ENCODE measurements at places on chromosomes 11 and 22.

DNA sequence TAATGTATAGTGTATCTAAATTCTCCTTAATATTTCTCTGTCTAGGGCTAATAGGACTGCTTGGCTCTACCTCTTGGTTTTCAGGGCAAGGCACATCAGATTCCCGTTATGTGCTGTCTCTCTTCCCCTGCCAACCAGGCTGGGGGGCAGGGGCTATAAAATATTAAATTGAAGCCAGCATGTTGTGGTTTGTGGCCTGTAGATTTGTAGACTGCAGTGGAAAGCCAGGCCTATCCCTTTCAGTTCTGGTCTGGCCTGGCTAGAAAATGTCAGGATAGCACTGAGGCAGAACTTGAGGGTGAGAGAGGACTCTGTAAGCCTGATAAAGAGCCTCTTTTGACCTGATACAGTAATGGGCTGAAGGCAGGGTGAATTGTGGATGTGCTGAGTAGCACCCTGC, 14.4 kb upstream of the GRK2 start:
- no peak for DNase-seq

GRCh38 chr22:23233084-23233531, 52.8 kb downstream of the BCR start:
- no peak for DNase-seq

- no peak for DNase-seq
Measured at GRCh38 chr11:34926831-34927132, 10.4 kb downstream of the PDHX start.

- DNase-seq = no peak
Measured at GRCh38 chr11:85105868-85106267, 521.3 kb downstream of the DLG2 start.

- no peak for DNase-seq
Measured at GRCh38 chr11:133726542-133726941, 118.8 kb downstream of the SPATA19 start.

- no peak for DNase-seq
Measured at GRCh38 chr11:132307309-132308020, 937.0 kb downstream of the NTM start.

GRCh38 chr11:134450186-134450585, 38.1 kb upstream of the B3GAT1 start:
- DNase-seq = no peak

DNA sequence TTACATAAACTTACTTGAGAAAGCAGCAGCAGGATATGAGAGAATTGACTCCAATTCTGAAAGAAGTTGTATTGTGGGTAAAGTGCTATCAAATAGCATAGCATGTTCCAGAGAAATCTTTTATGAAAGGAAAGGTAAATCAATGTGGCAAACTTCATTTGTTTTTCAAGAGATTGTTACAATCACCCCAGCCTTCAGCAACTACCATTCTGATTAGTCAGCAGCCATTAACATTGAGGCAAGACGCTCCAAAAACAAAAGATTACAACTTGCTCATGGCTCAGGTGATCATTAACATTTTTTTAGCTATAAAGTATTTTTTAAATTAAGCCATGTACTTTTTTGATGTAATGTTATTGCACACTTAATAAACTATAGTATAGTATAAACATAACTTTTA, 357.2 kb downstream of the TMEM135 start:
- no peak for DNase-seq

- DNase-seq = no peak
Measured at GRCh38 chr11:71499125-71499524, 27.9 kb upstream of the KRTAP5-7 start.

GRCh38 chr11:68038226-68038717, 553 bp upstream of the TCIRG1 start:
- no peak for DNase-seq

- DNase-seq = no peak
Measured at GRCh38 chr22:44380756-44381486, 68.2 kb upstream of the SHISAL1 start.

DNA sequence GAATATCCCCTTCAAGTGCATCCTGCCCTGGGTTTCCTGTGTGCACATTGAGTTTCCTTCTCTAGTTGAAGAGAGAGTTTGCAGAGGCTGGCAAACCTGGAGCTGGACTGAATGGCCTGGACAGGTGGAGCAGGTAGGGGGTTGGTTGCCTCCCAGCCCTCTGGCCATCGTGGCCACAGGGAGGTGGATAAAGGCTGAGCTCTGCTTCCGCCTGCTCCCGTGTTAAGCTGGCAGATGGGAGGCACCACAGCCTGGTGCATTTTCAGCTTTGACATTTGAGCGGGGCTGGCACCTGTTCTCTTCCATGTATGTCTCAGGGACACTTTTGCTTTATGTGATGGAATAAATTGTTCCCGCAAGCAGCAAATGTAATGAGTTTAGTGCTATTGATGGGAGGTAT, 11.1 kb downstream of the MICAL2 start:
- DNase-seq = no peak

DNA sequence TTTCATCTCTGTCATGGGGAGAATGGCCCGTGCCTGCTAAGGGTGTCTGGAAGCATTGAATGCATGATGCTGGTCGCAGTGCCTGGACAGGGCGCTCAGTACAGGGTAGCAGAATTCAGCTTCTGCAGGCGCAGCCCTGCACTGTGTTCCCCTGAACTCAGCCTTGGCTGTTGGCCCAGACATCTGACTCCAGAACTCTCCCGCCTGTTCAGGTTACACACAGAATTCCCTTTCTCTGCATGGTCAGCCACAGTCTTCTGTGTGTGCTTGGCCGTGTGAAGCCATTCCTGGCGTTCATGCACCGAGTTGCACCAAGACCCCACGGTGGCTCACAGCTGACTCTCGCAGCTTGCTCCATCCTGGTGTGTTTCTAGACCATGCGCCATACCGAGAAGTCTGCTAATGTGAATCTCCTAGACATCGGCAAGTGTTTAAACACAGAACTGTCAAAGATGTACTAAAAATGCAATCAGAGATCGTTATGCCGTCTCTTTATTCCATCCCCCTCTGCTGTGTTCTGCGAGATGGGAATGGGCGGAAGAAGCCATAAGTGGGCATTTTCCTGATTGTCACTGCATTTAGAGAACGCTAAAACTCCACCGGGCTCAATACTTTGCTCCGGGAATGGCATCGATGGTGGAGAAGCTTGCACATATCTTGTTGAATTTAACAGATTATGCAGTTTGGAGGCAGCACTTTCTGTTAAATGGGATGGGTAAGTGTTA, 55.6 kb downstream of the MPPED1 start:
- no peak for DNase-seq

DNA sequence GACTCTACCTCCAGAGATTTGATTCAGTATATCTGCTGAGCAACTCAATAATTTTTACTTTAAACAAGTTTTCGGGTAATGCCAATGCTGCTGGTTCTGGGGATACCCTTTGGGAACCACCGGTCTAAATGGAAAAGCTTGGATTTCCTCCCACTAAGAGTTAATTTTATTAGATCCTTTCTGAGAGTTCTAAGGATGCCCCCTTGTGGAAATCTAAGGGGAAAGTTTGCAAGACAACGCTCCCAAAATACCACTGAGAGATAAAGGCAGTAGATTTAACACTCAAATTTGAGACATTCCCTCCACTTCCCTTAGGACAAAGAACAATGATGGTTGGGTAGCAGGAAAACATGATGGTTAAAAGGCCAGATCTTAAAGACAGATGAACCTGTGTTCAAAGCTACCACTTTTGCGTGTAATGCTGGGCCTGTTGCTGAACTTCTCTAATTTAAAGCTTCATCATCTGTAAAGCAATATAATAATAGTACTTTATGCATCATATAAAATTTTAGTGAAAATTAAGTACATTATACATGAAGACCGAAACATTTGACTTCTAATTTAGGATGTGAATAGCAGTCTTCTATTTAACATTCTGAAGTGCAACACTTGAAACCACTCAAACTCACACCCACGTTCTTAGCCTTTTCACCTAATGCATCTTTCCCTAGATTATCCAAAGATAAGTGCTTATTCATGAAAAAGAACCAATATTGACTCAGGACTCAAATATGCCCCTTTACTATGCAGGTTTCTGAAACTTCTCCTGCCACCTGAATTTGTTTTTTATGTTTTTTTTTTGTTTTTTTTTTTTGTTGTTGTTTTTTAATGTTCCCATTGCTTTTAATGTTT, 110.1 kb upstream of the LUZP2 start:
- DNase-seq = peak; percentile 24

DNA sequence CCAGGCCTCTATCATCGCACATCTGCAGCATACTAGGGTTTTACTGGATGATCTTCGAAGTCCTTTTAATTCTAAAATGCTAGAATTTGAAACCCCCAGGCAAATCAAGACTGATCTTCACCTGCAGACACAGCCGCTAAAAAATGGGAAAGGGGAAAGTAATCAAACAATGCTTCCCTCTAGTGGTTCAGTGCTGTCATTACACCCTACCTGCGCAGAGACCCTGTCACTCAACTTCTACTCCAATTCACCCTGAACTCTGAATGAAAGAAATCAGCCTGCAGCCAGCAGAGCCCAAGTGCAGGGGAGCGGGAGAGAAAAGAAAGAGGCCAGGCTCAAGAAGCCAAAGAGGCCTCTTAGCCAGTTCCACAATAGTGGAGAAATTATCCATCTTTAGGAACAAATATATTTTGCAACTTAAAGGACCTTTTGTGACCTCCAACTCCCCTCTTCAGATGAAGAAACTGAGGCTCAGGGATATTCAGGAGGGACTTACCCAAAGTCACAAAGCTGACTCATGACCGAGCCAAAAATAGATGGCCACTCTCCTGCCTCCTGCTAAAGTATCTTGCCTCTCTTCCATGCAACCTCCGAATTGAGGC, 33.0 kb downstream of the SERGEF start:
- DNase-seq = no peak

GRCh38 chr22:42134100-42135020, 3.8 kb upstream of the CYP2D6 start:
- DNase-seq = no peak

- no peak for DNase-seq
Measured at GRCh38 chr11:60378354-60378753, at the start of gene MS4A7. Gene MS4A7, plus strand, starts transcription at chr11:60378532. Its CDS starts 4,610 bp downstream, at chr11:60383142.

DNA sequence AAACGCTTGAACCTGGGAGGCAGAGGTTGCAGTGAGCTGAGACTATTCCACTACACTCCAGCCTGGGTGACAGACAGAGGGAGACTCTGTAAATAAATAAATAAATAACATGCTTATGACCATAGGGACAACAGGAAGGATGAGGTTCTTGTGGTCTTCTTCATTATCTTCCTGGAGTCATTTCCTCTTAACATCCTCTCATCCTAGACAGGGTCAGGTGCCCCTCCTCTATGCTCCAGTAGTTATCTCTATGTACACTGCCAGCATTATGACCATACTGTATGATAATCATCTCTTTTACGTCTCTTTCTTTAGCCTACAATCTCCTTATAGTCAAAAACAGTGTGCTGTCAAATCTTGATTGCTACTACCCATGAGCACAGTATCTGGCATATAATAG, 17.7 kb downstream of the RAB30 start:
- no peak for DNase-seq

DNA sequence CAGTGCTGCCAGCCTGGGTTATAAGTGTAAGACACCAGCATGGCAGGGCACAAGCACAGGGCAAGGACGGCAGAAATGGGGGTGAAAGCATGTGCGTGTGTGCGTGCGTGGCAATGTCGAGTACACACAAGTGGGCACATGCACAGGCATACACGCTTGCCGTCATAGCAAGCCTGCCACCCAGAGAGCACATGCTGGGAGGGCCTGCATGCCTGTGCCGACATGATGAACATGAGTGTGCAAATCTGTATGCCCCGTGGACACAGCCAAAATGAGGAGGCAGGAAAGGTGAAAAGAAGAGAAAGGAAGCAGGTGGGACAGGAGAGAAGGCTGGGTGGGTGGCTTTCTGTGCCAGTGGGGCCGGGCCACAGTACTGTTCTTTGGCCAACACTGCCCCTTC, 62.9 kb downstream of the NECTIN1 start:
- DNase-seq = no peak

GRCh38 chr11:69145050-69145380, 10.7 kb upstream of the SMIM38 start:
- peak; percentile 56 for DNase-seq

DNA sequence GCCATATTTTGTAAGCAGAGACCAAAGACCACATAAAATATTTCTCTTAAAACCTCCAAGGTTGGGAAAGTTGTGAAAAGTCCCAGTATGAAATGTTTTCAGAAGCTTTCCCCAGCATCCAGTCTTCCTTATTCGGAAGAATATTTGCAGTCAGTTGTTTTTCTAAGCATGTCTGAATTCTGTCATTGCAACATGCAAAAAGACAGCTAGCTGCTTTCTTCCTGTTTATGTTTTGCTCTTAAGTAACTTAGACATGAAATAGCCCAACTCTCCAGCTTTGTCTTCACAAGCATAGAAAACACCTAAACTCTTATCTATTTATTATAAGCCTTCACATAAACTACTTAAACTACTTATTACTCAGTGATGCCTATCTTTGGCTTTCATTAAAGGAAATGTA, 57.9 kb upstream of the MMP13 start:
- no peak for DNase-seq

- no peak for DNase-seq
Measured at GRCh38 chr22:43270314-43270908, 72.8 kb downstream of the SCUBE1 start.

- DNase-seq = no peak
Measured at GRCh38 chr11:129658526-129658867, 157.2 kb upstream of the TMEM45B start.

GRCh38 chr11:120563703-120564572, 52.4 kb downstream of the GRIK4 start:
- no peak for DNase-seq

DNA sequence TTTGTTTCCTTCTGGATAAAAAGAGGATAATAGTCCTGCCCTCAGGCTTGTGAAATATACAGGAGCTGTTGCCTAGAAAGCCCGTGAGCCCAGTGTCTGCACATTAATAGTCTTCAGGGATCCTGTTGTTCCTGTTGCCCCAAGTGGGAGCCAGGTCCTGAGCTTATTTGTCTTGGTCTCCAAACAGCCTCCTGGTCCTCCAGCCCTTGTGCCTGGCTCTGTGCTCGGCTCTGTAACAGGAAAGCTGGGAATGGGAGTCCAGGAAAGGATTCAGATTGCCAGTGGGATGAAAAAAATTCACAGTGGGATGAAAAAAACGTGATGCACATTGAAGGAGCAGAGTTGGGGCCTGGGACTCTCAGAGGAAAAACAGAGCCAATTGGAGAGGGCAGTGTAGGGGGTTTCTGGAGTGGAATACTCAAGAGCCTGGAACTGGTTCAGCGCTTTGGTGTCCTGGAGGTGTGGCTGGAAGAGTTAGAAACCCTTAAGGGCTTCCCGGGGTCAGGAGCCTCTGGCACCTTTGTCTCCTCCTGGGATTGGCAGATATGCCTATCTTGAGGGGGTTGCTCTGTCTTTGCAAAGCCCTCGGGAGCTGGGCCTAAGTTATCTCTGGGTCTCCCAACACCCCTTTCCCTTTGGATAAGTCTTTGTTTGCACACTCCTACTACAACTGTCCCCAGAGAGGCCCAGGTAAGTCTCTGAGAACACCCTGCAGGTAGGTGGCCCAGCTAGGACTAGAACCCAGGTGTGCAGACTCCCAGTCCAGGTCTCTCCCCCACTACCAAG, 2.3 kb upstream of the INPPL1 start:
- DNase-seq = no peak

- no peak for DNase-seq
Measured at GRCh38 chr11:68996376-68997123, 15.8 kb upstream of the MRGPRD start.

- DNase-seq = no peak
Measured at GRCh38 chr11:67571443-67571842, 12.2 kb upstream of the GSTP1 start.

GRCh38 chr11:45407226-45407625, 121.1 kb upstream of the SYT13 start:
- DNase-seq = no peak

Data from AG04450 (cell line).